EL (cell line): ENCODE measurements at places on chromosomes 16 and 17.

DNA sequence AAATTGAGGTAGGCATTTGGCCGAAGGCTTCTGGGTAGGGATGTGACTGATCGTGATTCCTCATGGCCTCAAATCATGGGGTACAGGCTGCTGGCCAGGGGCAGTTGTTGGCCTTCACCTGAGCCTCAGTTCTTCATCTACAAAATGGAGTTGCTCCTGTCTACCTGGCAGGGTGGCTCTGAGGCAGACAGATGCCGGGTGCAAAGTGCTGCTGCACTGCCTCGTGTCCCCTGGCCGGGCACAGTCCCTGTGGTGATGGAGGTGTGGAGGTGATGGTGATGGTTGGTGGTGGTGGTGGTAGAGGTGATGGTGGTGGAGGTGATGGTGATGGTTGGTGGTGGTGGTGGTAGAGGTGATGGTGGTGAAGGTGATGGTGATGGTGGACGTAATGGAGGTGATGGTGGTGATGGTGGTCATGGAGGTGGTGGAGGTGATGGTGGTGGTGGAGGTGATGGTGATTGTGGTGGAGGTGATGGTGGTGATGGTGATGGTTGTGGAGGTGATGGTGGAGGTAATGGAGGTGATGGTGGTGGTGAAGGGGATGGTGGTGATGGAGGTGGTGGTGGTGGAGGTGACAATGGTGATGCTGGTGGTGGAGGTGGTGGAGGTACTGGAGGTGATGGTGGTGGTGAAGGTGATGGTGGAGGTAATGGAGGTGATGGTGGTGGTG, 52.6 kb downstream of the RNF213 start:
- no peak for DNase-seq

- DNase-seq = no peak
These were observed 147.6 kb downstream of the SOCS1 start for GRCh38 chr16:11108466-11108805.

DNA sequence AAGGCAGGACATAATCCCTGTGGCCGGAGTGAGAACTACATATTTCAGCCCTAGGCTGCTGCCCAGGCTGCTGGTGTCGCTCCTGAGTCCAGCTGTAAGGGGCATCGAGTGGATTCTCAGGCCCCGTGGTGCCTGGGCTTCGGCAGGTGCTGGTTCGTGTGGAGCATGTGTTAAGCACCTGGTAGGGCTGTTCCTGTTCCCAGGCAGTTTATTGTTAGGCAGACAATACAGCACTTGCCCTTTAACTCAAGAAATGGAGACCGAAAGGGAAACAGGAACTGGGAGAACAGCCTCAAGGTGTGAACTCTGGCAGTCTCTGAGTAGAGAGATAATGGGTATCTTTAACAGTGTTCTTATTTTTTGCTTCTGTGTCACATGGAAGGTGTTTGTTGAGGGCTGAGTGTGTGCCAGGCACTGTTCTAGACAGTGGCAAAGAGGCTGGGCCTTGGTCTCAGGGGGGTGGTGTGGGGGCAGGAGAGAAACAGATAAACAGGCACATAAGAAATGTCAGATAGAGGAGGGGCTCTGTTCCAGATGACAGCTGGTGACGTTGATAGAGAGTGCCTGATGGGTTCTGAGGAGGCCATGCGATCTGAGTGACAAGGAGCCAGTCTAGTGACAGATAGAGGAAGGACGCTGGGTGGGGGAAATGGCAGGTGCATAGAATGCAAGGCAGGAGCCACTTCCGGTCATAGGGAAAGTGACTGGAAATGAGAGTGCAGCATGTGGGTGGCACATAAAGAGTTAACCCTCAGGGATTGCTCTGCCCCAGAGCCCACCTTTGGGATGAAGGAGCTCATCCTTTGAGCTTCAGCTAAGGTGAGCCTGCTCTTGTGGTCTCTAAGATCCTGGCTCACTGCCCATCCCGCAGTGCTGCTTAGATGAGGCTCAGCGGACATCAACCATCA, 33.8 kb downstream of the EPN2 start:
- no peak for DNase-seq

GRCh38 chr17:73187203-73187769, 5.6 kb upstream of the COG1 start:
- DNase-seq = no peak

DNA sequence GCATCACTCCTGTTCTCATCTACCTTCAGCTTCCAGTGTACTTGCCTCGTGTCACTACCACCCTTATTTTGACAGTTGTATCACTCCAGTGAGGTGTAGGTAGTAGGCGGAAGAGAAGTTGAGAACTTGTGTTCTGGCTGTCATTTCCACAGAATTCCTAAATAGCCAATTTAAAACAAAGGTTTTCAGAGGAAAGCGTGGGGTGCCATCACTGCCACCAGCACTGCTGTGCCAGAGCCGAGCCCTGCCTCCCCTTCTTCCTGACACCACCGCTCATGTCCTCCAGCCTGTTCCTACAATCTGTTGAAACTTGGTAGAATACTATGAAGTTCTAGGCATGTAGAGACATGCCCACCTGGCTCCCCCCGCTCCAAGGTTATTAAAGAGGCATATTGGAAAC, 215.8 kb downstream of the TANC2 start:
- DNase-seq = no peak

GRCh38 chr17:27282054-27282551, 11.8 kb upstream of the WSB1 start:
- peak; percentile 12 for DNase-seq

GRCh38 chr17:35708951-35709350, 22.5 kb upstream of the RASL10B start:
- no peak for DNase-seq

- no peak for DNase-seq
These were observed 56.5 kb downstream of the CYTH1 start for GRCh38 chr17:78725448-78726021.
